ENCODE measurements at places on chromosomes 2 and 18. TPM values are rescaled to one million over a fixed set of nuclear protein-coding genes. Genes with fewer than 3 reads are reported as not detected.

Gene CDH19
- total RNA-seq: not detected

Gene GALNT5
- total RNA-seq: 73.6 TPM

Gene AQP12A
- total RNA-seq: not detected

Gene KLF7
- total RNA-seq: 28.5 TPM

Gene CENPA
- 7.7 TPM for total RNA-seq

Gene AQP4
- not detected for total RNA-seq

Gene DPP10
- total RNA-seq: not detected

Gene FNDC4
- 7.3 TPM for total RNA-seq

Gene PDE1A
- total RNA-seq: 0.90 TPM

Gene SLC30A3
- total RNA-seq: under 0.01 TPM

Gene ADCYAP1
- total RNA-seq: not detected

Gene UGT1A3
- total RNA-seq: not detected

Gene TUBA3E
- not detected for total RNA-seq

Gene IL1RL2
- total RNA-seq: 0.28 TPM

Gene APCDD1
- 0.83 TPM for total RNA-seq

GRCh38 chr2:189285962-189286645, 106.5 kb upstream of the COL5A2 start:
- peak; percentile 92 for DNase-seq

DNA sequence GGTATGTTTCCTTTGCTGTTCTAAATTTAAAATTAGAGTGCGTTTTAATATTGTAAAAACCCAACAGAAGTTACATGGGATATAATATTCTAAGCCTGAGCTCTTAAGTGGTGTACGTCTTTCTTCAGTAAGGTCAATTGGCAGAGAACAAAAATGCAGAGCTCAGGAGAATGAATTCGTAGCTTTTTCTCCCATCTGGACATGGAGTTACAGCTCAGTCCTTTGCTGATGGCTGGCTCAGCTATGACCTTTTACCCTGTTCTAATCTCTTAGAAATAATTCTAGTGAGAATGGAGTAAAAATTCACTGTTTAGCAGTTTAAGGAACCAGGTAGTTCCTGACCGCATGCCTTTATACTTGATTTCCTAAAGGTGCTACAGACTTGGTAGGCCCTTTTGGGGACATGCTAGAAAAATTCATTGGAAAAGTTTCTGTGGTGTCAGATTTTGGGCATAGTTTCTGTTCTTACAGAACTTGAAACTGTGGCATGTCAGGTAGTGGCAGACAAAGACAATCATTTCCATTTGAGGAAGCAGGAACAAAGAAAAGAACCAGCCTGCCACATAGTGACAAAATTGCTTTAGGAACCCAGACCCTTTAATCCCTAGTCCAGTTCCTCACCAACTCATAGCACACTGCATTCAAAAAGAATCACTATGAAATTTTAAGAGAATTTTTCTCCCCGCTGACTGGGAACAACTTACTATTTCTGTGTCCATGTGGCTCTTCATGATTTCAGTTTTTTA, 566.8 kb upstream of the ZNF804A start:
- DNase-seq: no peak

DNA sequence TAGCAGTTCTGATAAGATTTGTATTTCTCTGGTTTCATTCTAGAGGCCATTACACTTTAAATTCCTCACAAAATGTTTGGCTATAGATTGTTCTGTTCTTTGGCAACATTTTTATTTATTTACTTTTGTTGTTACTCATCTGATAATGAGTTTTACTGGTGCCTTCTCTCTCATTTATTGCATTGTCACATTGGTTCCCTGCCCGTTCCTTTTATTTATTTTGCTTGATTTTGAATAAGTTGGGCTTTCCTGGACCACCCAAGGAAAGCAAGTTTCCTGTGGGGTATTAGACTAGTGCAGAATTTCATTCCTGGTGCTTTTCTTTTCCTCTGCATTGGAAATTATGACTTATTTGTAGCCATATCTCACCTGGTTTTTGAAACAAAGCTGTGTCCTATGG, 232.0 kb downstream of the SOCS6 start:
- DNase-seq: no peak

- peak; percentile 82 for DNase-seq
Observed at GRCh38 chr2:39990335-39990900, 211.4 kb upstream of the THUMPD2 start.

GRCh38 chr2:219570194-219570923, 980 bp downstream of the OBSL1 start:
- DNase-seq: peak; percentile 19

GRCh38 chr2:236568068-236568921, 1.3 kb upstream of the ACKR3 start:
- DNase-seq: no peak

DNA sequence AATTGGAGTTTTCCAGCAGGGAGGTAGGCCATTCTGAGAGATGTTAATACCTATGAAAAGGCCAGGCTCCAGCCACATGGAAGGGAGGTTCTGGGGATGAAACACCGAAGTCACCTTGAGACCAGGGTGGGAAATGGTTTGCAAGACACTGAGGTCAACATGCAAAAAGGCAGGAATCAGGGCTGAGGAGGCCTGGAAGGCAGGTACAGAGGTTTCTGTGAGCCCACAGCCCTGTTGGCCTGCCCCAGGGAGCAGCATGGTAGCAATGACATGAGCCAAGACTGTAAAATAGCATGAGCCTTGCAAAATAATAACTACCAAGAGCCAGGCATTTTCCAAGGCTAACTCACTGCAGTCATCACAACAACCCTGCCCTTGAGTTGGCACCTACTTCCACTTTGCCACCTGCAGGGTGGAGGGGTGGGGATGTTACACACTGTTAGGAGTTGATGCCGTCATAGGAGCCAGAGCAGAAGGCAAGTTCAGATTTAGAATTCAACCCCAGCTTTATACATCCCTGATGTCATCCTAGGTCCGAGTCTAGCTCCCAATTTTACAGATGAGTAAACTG, 61.3 kb downstream of the ZBTB7C start:
- DNase-seq: no peak

GRCh38 chr2:162697111-162697510, 141.5 kb downstream of the KCNH7 start:
- no peak for DNase-seq

- no peak for DNase-seq
Observed at GRCh38 chr2:158670292-158670691, 124.8 kb upstream of the DAPL1 start.

DNA sequence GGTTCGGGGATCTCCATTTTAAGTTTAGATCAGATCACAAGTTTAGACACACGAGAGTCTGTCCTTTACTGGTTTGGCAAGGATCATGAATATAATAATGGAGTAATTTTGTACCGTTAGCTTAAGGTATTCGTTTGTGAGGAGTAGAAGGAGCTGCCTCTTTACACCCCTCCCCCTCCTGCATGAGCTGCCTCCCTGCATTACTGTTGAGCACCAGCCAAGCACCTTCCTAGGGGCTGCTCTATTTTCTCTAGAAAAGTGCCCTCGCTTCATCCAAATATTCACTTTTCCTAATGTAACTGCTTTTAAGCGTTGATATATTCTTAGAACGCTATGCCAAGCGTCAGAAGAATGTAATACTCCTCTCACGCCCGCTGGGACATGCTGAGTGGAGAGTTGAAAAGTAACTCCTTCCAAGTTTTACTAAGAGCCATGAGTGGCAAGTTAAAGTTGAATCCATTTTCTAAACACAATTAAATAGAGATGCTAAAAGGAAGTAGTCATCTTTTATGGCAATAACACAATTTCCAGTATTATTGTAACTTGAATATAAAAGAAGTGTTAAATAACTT, 25.4 kb upstream of the SCN7A start:
- no peak for DNase-seq

DNA sequence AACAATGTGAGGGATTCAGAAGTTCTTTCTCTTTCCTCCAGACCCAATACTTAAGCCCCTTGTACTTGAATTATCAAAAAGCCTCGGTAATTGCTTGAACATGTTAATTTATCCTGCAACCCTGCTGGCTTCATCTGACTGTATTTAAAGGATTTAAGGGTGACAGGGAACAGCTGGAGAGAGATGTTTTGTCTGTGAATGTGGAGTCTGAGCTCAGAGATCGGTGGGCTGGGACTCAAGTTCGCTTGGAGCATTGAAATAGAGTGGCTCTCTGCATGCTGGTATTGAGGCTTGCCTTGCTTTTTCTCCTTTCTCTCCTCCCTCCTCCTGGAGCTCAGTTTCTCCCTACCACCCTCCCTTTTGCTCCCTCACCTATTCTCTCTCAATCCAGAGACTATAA, 73.6 kb downstream of the BOD1L2 start:
- no peak for DNase-seq

- DNase-seq: no peak
Observed at GRCh38 chr18:11283479-11284161, 134.3 kb upstream of the PIEZO2 start.

- DNase-seq: no peak
Observed at GRCh38 chr2:150392614-150393013, 94.9 kb downstream of the RND3 start.

GRCh38 chr2:120991441-120991840, 255.8 kb downstream of the GLI2 start:
- DNase-seq: no peak

- no peak for DNase-seq
Observed at GRCh38 chr2:72204786-72205503, 57.3 kb upstream of the CYP26B1 start.

DNA sequence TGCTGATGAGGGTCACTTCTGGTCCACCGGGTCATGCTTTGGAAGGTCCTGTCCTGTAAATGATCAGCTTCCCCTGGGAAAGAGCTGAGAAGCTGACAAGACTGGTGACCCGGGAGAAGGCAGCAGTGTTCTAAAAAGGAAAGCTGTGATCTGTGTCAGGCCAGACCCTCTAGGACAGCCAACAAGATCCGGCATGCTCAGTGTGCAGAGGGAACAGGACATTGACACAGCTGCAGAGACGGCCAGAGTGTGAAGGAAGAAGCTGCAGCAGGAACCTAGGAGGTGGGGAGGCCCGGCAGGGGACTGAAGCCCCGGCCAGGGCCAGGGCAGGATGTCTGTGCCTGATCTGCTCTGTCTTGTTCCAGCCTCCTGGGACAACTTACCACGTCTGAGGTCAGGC, 372.7 kb upstream of the ID2 start:
- DNase-seq: no peak

GRCh38 chr2:218394298-218395089, 5.2 kb upstream of the CTDSP1 start:
- DNase-seq: no peak

DNA sequence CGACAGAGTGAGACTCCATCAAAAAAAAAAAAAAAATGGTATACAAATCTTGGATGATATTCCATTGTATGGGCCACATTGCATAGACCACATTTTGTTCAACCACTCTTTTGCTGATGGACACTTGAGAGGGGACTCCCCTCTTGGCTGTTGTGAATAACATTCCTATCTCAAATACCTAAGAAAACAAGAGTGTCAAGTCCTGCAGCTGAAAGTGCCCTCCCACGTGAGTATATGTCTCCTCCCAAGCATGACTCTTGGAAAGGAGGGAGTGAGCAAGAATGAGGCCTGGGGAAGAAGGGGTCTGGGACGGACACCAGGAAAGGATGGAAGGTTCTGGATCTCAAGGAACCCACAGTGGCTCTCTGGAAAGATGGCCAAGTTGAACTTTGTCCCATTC, 36.0 kb upstream of the NPAS2 start:
- no peak for DNase-seq

GRCh38 chr2:223196331-223196730, 144.3 kb downstream of the KCNE4 start:
- DNase-seq: no peak

DNA sequence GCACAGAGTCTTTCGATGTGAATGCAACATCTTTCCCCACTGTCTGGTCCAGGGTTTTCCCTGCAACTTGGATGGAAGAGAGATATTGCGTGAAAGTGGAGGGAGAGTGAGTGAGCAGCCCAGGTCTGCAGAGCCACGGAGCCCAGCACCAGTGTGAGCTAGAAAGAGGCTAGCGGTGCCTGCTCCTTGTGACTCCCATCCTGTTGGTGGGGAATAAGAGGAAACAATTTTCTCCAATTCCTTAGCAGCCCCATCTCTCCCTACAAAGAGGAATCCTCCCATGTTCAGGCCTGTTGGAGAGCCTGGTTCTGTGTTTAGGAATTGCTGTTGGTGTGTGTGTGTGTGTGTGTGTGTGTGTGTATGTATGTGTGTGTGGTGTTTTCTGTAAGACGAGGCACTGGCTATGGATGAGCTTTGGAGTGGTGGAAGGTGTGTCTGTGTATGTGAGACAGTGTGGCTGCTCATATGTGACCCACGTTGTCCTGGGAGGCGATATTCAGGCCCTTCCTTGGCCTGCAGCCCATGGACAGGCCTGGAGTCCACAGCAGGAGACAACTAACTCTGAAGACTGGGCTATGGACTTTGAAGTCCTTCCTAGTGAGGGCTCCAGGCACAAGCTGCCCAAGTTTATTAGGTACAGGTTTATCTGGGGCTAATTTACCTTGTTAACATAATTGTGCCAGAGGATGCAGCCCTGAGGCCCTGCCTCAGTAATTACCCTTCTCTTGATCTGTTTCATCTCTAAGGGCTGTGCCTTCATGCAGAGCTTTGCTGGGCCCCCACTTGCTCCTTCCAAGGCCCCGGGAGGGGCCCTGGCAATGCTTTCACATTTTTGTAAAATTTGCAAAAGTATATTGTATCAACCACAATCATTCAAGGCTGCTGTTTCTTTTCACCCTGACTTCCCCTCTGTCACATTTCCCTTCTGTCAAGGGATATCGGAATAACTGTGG, 88.6 kb upstream of the HAAO start:
- DNase-seq: no peak

GRCh38 chr2:1170711-1171110, 220.1 kb downstream of the SNTG2 start:
- no peak for DNase-seq

DNA sequence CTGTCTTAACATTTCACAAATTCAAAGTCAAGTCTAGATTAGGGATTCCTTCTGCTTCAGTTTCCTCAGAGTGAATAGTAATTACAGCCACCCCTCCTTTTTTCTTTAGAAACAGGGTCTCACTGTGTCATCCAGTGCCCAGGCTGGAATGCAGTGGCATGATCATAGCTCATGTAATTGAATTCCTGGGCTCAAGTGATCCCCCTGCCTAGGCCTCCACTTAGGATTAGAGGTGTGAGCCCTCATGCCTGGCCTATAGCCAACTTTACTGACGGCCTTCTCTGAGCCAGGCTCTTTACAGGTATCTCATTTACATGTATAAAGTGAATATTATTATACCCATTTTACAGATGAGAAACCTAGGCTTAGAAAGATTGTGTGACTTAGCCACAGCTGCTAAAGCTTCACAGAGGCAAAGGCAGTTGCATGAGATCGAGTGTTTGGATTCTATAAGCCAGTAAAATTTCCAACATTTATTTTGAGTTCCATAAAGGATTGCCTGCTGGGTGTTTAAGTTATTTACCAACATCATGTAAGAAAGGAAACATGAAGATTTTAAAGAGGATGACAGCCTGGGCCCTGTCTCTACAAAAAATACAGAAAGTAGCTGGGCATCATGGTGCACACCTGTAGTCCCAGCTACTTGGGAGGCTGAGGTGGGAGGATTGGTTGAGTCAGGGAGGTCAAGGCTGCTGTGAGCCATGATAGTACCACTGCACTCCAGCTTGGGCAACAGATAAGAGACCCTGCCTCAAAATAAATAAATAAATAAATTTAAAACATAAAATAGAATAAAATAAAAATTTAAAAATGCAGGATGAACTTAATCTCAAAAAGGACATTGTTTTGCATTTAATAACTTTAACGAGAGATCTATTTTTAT, 1.8 kb downstream of the ENOSF1 start:
- no peak for DNase-seq

- no peak for DNase-seq
Observed at GRCh38 chr2:223262946-223263345, 211.0 kb downstream of the KCNE4 start.

- no peak for DNase-seq
Observed at GRCh38 chr2:38037325-38037724, 38.6 kb downstream of the CYP1B1 start.

- DNase-seq: no peak
Observed at GRCh38 chr2:42848726-42849290, 56.4 kb upstream of the HAAO start.
